ENCODE measurements at places on chromosomes 11 and 22. TPM values are rescaled to one million over a fixed set of nuclear protein-coding genes. Genes with fewer than 3 reads are reported as not detected.

DNA sequence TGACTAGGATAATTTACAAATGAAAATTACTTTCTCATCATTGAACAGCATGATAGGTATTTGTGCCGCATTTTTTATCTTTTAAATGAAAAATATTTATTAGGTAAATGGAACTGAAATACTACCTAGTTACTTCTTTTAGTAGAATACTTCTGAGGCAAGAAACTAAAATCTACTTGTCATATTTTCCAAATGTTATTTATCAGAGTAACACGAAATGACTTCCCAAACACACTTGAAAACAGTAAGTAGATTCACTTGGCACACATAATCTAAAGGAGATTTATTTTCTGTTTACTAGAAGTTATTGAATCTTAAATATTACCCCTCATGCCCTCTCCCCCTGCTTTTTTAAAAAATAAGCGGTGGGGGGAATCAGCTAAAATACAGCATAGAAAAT lies 2.3 kb downstream of the QSER1 start:
- peaks cover 61% of the 10 kb centered on the region for H3K4me1 ChIP-seq
- H3K27ac ChIP-seq, result no peak overlapping the region
- DNase-seq, result no peak
- H3K36me3 ChIP-seq, result peaks cover 25% of the 10 kb centered on the region
- H3K4me3 ChIP-seq, result peak overlapping the region; percentile 89

GRCh38 chr11:117201658-117202305 lies 2.6 kb downstream of the TAGLN start:
- H3K27me3 ChIP-seq, result no peaks in the 10 kb centered on the region
- H3K27ac ChIP-seq, result no peak overlapping the region
- H3K4me3 ChIP-seq, result no peak overlapping the region

- peaks cover 20% of the 10 kb centered on the region for H3K4me1 ChIP-seq
- peaks cover 3% of the 10 kb centered on the region for H3K27me3 ChIP-seq
- H3K36me3 ChIP-seq, result peaks cover 13% of the 10 kb centered on the region
- H3K27ac ChIP-seq, result no peak overlapping the region
- DNase-seq, result no peak
Observed at GRCh38 chr11:11752679-11753078, 89.1 kb upstream of the USP47 start.

CCND1 gene
- 224 TPM for total RNA-seq

DNA sequence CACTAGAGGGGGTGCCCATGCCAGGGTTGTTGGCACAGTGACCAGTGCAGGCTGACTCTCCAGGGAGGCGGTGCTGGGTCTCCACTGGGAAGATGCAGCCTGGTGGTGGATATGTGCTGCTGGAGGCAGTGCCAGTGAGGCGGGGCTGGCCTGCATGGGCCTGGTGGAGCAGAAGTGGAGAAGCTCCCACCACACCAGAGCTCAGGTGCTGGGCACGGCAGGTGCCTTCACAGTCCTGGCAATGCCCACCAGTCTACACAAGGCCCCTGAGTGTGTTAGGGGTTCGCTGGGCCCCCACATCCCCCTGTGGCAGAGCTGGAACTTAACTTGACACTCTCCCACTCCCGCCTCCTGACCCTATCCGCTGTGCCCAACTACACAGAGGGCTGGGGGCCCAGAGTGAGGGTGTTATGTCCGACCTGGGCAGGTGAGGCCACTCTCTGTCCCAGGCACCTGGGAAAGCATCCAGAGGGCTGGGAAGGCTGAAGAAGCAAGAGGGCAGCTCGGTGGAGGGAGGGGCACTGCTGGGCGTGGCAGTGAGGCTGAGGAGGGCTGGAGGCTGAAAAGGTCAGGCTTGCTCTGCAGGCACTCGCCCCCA lies 102.4 kb upstream of the B3GAT1 start:
- H3K4me1 ChIP-seq, result peaks cover 9% of the 10 kb centered on the region
- H3K4me3 ChIP-seq, result no peak overlapping the region
- no peak overlapping the region for H3K27ac ChIP-seq
- H3K27me3 ChIP-seq, result no peaks in the 10 kb centered on the region
- no peaks in the 10 kb centered on the region for H3K36me3 ChIP-seq
- DNase-seq, result no peak

GRCh38 chr11:134751031-134751585 lies 339.1 kb upstream of the B3GAT1 start:
- H3K4me1 ChIP-seq, result peaks cover 27% of the 10 kb centered on the region
- H3K27me3 ChIP-seq, result peaks cover 88% of the 10 kb centered on the region
- H3K36me3 ChIP-seq, result peaks cover 33% of the 10 kb centered on the region

DNA sequence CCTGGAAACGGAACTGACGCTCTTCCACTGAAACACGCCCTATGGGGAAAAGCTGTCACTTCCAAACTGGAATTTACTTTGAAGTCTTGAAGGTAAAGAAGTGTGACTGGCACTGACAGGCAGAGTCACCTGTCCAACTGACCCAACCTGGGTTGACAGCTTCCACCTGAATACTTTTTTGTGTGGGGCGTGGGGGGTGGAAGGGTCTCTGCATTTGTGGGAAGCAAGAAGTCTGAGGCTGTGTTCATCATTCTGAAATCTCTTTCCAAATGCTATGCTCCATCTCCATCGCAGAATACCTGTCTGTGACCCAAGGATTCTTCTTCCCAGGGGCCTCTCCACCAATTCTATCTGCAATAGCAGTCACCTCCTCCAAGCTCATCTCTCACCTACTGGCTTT lies 7.8 kb downstream of the IFT27 start:
- H3K4me3 ChIP-seq, result no peak overlapping the region
- H3K36me3 ChIP-seq, result peaks cover 19% of the 10 kb centered on the region

EHD1 gene
- 35.2 TPM for total RNA-seq

Data from WTC11 (cell line).